ENCODE measurements at places on chromosomes 7 and 10.

GRCh38 chr10:109411917-109412316 is 511.4 kb downstream of the XPNPEP1 start:
- no peak for DNase-seq

- DNase-seq, result no peak
These were observed 8.9 kb upstream of the TSPAN13 start for GRCh38 chr7:16744518-16745250.

DNA sequence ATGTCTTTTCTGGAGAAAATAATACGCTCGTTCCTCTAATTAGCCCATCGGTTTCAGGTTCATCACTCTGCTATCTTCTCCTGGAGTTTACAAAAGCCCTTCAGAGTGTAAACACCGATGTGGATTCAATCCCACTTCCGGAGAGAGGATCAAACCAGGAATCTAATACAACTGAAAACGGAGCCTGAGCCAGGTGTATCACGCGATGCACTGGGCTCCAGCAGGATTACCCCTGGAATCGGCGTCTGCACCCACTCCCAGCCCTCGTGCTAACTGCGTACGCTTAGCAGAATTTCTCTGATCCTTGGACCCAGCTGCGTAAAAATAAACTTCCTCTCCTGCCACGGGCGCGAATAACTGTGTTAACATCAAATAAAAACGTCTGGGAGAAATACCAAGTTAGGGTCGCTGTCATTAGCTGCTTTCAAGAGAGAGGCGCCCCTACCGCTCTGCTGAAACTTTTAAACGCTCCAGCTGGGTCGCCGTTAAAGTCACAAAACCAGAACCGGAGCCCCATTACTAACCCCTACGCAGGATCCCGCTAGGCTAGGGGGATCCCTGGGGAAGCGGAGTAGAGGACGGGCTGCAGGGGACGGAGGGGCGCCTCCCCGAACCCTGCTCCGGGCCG is 502 bp downstream of the ZNF3 start:
- no peak for DNase-seq

DNA sequence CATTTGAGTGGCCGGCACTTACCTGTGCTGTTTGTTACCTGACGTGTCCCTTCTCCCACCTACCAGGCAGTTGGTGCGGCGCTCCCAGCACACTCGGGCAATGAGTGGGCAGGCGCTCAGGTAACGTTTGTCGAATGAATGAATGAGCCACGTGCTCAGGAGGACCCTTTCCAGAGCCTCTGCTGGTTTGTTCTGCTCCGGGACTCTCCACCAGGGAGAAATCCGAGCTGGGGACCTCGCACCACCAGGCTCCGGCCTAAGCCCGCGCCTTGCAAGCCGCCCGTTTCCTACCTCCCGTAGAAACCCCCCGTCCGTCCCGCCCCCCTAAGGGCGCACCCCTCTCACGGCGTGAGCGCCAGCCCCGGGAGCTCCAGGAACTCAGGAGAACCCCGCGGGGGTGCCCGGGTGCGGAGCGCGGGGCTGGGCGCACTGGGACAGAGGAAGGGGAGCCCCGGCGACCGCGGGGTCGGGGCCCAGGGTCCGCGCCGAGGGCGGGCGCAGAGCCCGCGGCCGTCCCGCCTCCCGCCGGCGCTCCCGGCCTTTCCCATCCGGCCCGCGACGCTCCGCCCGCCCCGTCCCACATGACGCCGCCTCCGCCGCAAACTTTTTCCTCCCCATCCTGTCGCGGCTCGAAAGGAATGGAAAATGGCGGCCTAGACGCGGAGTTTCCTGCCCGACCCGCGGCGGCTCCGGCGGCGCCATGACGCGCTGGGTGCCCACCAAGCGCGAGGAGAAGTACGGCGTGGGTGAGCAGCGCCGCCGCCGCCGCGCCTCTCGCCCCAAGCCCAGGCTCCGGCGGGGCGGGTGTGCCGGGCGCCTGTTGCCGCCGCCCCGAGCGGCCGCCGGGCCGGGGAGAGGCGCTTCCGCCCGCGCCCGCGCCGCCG is at the start of gene DOCK1:
DOCK1 (plus strand) TSS at position 611 of the 884 bp plus-strand sequence; CDS start at position 701, 90 bp downstream.
- no peak for DNase-seq

DNA sequence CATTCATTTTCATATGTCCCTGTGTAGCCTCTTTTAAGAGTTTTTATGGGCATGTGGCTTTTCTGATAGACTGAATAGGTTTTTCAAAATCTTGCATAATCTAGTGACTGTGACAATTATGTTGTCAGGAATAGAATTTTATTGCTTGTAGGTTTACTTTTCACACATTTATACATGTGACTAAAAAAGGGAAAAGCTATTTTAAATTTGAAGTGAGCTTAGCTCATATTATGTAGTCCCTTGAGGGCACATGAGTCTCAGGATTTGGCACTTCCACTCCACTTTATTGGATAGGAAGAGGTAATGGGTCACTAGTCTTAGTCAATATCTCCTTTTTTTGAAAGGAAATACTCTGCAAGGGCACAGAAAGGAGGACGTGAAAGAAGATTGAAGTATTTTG is 247.3 kb downstream of the SUGCT start:
- no peak for DNase-seq

- DNase-seq, result peak; percentile 23
These were observed 491 bp upstream of the AKAP9 start for GRCh38 chr7:91940171-91940570.

GRCh38 chr10:8794860-8795259 is 740.4 kb downstream of the GATA3 start:
- DNase-seq, result peak; percentile 4

DNA sequence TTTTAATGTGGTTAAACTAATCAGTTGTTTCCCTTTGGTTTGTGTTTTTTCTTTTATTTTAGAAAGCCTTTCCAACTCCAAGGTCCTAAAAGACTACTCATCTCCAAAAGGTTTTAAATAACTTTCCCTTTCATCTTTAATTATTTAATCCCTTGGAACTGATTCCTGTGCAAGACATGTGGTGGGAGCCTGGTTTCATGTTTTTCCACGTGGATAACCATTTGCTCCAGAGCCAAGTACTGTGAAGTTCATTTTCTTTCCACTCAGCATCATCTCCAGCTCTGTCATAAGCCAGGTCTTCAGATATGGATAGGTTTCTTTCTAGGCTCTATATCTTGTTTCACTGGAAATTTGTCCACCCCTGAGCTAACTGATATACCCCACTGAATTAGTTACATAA is 16.7 kb downstream of the PPP1R3C start:
- DNase-seq, result no peak

- DNase-seq, result no peak
These were observed 82.5 kb upstream of the CREB5 start for GRCh38 chr7:28329661-28330363.

DNA sequence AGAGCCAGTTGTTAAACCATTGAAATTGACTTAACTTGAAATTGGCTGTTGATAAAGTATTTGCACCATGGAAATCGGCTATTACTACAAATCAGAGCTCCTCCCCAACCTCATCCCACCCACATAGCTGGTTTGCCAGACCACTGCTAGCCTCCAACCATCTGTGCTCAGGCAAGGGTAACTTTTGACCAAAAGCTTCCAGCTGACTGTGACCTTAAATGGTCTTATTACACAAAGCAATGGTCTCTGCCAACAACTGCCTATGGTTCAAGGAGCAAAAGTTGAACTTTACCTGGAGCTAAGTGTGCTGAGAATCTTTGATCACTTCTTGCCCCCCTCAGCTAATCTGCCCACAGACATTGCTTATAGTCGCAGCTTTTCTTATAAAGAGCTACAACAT is 48.5 kb upstream of the ADRB1 start:
- no peak for DNase-seq

DNA sequence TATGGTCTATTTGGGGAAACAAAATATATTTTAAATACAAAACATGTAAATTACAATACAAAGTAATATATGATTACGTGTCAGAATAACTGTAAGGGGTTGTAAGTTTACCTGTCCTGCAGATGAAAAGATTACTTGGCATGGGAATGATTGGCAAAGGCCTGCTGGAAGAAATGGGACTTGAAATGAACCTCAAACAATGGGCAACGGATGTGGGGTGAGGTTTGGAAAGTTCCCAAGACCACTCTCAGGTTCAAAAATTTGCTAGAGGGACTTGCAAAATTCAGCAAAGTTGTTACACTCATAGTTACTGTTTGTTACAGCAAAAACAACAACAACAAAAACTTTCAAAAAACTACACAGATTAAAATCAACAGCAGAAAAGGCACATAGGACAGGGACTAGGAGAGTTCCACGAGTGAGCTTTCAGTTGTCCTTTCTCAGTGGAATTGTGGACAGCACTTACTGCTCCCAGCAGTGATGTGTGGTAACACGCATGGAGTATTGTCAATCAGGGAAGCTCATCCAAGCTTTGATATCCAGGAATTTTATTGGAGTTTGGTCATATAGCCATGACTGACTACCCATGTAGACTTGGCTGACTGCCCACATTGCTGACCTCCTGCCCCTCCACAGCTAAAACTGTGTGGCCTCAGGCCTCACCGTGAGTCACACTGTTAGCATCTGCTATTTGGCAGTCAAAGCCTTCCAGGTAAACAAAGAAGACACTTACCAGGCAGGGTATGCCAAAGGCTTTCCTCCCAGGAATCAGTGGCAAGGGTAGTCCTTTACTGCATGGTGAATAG is 43.8 kb downstream of the EXOC6 start:
- DNase-seq, result no peak

GRCh38 chr7:34564091-34564490 is 93.9 kb upstream of the NPSR1 start:
- DNase-seq, result no peak

DNA sequence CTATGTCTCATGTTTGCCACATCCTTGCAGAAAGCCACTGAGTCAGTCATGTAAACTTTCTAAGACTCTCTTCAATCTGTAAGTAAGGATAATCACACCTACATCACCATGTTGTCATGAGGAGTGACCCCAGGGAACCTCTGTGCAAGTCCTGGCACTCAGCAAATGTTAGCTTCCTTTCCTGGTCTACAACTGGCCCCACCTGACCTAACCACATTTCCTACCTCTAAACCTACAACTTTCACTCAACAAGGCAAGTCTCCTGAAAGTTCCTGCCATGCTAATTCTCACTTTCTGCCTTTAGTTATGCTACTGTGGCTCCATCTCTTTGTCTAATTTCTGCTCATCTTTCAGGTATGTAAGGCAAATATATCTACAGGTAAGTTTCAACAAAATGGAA is 72.3 kb upstream of the SEM1 start:
- DNase-seq, result no peak

GRCh38 chr10:43078175-43078985 is 1.5 kb downstream of the RET start:
- DNase-seq, result no peak

DNA sequence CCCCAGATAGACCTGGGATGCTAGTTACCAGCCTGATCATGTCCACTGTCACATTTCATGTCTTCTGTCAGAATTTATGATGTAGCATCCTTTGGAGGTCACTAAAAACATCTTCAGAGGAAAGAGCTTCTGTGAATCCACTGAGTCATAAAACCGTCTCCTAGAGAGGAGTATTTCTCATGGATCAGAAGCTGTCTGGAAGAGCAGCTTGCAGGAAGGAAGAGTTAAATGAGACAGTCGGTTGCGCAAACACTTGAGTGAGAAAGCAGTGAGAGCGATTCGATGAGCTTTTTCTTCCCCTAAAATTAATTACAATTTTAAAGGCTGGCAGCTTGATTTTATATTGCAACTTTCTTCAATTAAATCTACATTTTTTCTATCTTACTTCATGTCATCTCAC is 47.2 kb upstream of the WDR11 start:
- DNase-seq, result no peak

- DNase-seq, result peak; percentile 9
These were observed 1.5 kb upstream of the NRP1 start for GRCh38 chr10:33335801-33336581.

- no peak for DNase-seq
These were observed 69.0 kb upstream of the LRRC17 start for GRCh38 chr7:102843850-102844249.

- no peak for DNase-seq
These were observed 1.5 kb downstream of the FAM241B start for GRCh38 chr10:69631566-69631965.

GRCh38 chr10:43938810-43939209 is 290.1 kb upstream of the ZNF32 start:
- DNase-seq, result no peak

- no peak for DNase-seq
These were observed 55.8 kb downstream of the LOXL4 start for GRCh38 chr10:98212196-98212595.

DNA sequence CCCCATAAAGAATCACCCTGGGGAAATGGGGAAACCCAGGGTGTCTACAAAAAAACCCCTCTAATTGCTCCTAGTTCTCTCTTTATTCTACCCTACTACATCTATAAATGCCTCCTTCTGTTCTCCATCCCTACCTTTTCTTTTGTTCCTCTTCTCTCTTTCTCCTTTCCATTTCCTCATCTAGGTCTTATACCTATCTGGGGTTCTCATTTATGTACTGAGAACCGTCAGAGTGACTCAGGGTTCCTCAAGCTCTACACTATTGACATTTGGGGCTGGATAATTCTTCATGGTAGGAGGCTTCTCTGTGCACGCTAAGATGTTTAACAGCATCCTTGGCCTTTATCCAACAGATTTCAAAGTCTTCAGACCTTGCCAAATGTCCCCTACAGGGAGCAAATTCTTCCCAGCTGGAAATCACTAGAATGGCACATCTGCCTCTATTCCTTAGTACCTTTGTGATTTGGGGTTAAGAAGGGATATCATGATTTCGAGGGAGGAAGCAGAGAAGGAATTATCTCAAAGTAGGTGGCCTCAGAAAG is 137.4 kb upstream of the PTN start:
- no peak for DNase-seq

DNA sequence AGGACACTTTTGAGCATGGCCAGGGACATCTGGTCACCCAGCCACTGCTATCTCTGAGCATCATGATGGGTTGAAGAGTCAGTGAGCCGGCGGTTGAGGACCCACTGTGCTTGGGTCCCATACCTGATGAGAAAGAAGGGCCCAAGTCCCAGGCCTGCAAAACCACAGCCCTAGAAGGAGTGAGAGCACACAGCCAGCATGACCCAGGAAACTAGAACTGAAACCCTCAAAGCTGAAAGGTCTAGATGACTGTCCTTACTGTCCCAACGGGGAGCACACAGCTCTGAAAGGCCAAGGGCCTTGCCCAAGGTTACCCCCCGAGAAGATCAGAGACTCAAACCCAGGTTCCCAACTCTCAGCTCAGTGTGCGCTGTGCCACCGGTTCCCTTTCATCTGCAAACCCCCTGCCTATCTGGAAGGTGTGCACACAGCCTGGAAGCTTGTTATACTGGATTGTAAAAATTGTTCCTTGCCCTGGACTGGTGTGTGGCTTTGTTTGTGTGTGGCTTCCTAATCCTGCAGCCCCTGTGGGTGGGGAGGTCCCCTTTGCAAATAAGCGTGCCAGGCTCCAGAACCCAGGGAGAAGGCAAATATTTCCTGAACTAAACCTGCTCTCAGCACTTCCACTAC is 22.6 kb upstream of the PSAP start:
- DNase-seq, result no peak

GRCh38 chr10:121081306-121081705 is 230.1 kb downstream of the WDR11 start:
- no peak for DNase-seq

DNA sequence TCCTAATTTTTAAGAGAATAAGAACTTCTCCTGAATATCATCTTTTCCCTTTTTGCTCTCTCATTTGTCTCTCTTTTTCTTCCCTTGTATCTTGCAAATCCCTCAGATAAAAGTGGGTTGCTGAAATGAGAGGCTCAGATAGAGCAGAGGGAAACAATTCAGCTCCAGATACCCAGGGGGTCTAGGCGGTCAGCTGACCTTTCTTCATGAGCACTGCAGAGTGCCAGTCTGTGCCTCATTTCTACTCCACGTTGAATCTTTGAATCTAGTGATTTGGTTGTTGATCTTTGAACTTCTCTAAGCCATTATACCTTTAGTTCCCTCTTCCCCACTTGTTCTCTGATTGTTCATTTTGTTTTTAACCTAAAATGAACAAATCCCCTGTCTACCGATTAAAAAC is 572.6 kb downstream of the PTPRN2 start:
- no peak for DNase-seq
